NCI-H2171 (cell line): ENCODE measurements at places on chromosomes 7 and 10.
A peak's percentile ranks its signal among the peaks of the same experiment; 100 is the strongest.

- no peak for DNase-seq
These were observed 133.8 kb downstream of the WNT2 start for GRCh38 chr7:117188949-117189592.

- DNase-seq: no peak
These were observed 4.9 kb upstream of the FEZF1 start for GRCh38 chr7:122309421-122309820.

- DNase-seq: no peak
These were observed 61.5 kb downstream of the INSIG1 start for GRCh38 chr7:155358948-155359712.

GRCh38 chr10:129707406-129708388 lies 240.7 kb downstream of the MGMT start:
- DNase-seq: no peak

- no peak for DNase-seq
These were observed 51.3 kb upstream of the TAC1 start for GRCh38 chr7:97680622-97681021.

DNA sequence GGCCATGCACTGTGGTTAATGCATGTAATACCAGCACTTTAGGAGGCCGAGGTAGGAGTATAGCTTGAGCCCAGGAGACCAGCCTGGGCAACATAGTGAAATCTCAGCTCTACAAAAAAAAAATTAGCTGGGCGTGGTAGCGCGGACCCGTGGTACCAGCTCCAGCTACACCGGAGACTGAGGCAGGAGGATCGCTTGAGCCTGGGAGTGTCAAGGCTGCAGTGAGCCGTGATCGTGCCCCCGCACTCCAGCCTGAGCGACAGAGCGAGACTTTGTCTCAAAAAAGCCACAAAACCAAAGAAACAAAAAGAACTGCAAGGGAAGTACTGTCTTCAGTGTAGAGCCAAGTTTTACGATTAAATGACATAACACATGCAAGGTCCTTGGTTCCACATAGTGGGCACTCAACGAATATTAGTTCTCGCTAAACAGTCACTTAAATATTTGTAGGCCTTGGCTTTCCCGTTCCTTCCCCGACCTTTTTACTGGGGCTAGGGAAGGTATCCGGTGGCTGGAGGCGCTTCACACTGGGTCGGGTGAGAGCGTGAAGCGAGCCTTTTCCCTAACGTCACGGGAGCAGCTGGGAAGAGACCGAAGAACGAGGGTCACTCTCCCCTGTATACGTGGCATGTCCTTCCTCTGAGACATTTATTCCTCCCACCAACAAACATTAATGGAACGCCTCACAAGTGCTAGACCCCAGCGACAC lies 993 bp upstream of the SND1 start:
- DNase-seq: no peak

DNA sequence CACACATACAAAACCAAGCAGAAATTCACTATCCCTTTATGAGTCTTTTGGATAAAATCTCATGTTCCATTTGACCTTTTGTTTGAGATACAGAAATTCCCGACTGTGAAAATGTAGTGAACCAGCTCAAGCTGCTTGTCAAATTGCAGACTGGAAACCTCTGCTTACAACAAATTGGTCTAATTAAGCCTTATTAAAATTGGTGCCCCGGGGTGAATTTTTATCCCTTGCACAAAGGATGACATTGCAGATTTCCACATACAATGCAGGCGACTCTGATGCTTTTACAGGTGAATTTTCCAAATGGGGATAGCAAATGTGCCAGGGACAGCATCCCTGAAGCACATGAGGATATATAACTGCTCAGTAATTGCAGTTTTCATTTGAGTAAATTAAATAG lies 257.3 kb downstream of the BMPER start:
- no peak for DNase-seq

- no peak for DNase-seq
These were observed 174.9 kb downstream of the ELFN1 start for GRCh38 chr7:1844951-1845390.

GRCh38 chr10:13794992-13795612 lies 208.3 kb downstream of the PRPF18 start:
- DNase-seq: no peak

GRCh38 chr7:84633-85020 lies 107.7 kb upstream of the FAM20C start:
- no peak for DNase-seq

DNA sequence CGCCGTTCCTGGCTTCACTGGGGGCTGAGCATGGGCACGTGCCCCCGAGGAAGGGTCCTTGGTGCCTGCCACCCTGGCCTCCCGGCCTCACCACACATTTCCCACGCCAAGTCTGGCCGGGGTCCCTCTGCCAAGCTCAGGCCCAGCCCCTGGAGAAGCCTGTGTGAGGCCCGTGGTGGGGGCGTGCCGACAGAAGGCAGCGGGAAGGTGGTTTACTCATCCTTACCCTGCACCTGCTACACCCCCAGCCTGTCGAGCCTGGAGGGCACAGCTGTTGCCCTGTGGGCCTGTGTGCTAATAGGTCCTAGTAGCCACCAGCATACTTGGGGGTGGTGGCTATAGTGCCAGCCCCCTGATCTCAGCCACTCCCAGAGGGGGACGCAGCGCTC lies 46.7 kb downstream of the NKX6-2 start:
- no peak for DNase-seq

DNA sequence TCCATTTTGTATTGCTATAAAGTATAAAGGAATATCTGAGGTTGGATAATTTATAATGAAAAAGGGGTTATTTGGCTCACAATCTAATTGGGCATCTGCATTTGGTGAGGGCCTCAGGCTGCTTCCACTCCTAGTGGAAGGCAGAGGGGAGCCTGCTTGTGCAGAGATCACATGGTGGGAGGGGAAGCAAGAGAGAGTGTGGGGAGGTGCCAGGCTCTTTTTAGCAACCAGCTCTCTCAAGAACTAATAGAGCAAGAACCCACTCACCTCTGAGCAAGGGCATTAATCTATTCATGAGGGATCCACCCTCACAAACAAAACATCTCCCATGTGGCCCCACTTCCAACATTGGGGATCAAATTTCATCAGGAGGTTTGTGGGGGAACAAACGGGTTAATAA lies 64.6 kb downstream of the OGDH start:
- no peak for DNase-seq

DNA sequence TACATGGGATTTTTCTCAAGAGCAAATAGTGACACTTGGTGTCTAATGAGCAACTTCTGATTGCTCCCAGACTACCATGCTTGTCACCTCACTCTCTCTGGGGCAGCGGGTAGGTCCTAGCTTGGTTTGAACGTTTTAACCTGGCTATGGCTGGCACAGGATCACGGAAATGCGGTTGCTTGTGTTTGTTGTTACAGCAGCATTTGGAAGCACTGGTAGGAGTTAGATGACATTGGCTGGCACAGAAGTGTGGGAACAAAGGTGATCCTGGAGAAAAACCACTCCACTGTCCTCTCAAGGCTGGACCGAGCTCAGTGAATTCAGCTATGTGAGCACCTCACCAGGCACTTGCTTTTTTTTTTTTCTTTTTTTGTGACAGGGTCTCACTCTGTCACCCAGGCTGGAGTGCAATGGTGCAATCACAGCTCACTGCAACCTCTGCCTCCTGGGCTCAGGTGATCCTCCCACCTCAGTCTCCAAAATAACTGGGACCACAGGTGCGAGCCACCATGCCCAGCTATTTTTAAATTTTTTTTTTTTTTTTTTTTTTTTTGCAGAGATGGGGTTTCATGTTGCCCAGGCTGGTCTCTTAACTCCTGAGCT lies 3.5 kb upstream of the PFKFB3 start:
- DNase-seq: no peak

DNA sequence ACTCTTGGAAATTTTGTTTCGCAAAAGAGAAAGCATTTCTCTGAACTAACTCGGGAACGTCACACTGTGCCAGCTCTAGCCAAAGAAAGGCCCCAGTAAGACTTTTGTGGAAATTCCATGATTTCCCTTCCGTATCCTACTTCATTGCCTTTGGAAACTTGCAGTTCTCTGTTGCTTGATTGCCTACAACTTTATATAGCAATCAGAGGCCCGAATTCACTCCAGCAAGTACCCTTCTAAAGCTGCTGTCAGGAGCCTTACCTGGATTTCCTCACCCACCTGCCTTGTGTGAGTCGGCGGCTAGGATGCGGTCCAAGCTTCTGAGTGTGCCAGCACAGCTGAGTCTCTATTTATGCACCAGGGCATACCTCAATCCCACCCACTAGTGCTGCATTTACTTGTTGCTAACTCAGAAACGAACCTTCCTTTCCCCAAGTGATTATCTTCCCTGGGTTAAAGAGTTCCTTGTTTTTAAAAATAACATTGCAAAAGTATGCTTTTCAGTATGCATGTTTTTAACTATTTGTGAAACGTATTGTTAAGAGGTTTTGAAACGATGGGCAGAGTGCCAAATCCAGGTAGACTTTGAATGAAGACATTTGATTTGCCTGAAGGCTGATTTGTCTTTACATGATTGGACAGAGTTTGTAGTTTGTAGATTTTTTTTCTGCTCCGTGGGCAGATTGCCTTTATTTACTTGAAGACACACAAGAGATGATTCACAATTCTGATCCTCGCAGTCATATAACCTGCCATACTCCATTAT lies at the start of gene AGR2:
Gene AGR2 (minus strand): TSS at position 326 of the 766 bp plus-strand sequence. CDS start 3,203 bp downstream, outside the sequence.
- DNase-seq: no peak

DNA sequence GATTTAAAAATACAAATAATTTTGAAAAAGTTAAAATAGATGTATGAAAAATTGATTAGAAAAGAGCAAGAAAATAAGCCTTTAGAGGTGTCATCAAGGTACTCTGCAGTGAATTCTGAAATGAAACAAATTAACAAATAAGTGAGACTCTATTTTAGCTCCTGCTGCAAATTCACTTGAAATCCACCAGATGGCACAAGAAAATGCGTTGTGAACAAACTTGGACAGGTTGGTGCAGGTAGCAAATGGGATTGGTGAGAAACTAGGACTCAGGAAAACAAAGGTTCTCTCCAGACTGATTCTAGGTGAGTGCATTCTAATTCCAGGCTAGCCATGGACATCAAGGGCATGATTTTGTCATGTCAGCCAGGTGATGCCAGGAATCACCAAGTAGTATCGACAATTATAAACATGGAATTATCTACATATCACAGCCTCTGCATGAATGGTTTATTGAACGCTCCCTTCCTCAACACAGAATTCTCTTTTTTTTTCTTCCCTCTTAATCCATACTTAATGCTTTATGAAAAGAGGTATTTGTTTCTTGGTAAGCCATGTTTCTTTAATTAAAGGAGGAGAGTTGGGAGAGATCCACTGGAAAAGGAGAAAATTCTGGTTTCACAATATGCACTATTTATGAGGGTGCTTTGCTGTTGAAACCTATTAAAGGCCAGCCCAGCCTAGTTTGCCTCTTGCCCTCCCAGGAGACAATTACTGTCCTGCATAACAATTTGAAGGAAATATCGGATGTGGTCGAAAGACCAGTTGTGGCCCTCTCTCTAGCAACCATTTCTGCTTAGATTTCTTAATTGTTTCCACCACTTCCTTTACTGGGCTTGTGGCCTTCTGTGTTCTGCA lies 118.1 kb downstream of the ZNF365 start:
- DNase-seq: no peak

- no peak for DNase-seq
These were observed 7.1 kb downstream of the CSGALNACT2 start for GRCh38 chr10:43145311-43145710.

DNA sequence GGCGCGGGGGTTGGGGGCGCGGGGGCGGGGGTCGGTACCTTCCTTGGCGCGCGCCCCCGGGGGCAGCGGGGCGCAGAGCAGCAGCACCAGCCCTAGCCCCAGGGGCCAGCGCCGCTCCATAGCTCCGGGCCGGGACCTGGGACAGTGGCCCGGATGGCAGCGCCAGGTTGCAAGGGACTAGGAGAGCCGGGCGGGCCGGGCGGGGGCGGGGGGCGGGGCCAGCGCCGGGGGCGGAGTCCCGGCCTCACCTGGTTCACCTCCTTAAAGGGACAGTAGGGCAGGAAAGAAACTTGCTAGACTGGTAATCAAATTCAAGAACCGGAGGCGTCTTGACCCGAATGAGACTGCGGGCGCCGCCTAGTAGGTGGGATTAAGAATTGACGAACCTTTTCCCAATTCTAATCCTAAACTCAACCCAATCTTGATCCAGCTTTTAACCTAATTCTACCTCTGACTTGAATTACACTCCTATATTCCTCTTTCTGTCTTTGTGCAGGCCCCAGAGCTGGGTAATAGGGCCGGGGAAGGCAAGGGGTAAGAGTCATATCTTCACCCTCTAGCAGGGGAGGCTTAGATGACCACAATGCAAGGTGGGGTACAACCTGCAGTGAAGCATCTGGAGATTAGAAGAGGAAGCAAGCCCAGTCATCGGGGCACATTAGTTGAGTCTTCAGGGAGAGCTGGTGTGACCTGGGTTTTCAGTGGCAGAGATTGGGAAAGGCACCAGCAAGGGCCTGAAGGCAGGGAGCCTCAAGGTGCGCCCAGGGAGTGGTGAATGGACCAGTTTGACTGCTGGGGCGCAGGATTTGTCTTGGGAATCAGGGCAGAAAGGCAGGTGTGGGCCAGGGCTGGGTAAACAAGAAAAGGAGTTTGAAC lies at the start of gene EPHA1:
Gene EPHA1 (minus strand): TSS at position 171 of the 876 bp plus-strand sequence. CDS start 51 bp downstream, at position 120.
- peak; percentile 53 for DNase-seq

- DNase-seq: no peak
These were observed 70.4 kb upstream of the NOBOX start for GRCh38 chr7:144473908-144474307.

DNA sequence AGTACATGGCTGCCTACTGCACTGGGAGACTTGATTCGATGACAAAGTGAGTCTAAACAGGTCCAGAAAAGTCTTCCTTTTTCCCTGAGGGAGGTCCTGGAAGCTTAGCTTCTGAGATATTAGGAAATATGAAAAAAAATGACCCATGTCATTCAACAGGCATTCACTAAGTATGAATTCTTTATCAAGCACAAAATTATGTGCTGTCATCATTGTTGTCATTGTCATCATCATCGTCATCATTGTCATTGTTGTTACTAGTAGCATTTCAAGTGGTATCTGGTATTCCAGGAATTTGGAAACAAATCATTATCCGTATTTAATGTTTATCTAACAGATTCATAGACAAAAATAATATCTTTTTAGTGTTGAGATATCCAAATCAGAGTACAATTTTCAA lies 49.7 kb upstream of the HECTD2 start:
- DNase-seq: no peak

DNA sequence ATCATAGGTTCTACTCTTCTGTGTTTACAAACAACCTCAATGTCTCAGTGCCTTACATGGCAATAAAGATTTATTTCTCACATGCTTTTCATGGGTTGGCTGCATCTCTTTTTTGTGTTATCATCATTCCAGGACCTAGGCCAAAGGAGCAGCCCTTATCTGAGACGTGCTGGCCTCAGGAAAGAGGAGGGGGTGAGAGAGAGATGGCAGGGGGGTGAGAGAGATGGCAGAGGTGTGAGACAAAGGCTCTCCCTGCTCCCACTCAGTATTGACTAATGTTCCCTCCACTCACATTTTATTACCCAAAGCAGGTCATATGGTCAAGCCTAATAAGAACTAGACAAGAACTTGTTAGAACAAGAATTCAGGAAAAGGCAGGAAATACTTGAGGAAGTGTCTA lies 120.1 kb upstream of the PRR15 start:
- no peak for DNase-seq

GRCh38 chr10:114245121-114245791 lies 6.2 kb downstream of the VWA2 start:
- DNase-seq: no peak

GRCh38 chr10:126243971-126244370 lies 144.3 kb downstream of the ADAM12 start:
- no peak for DNase-seq

GRCh38 chr7:4265676-4266075 lies 416.4 kb upstream of the FOXK1 start:
- no peak for DNase-seq
